NCI-H774 (cell line): ENCODE measurements at places on chromosomes 3 and 15.

GRCh38 chr15:64460724-64461720 is 644 bp downstream of the ZNF609 start:
- DNase-seq: peak; percentile 40

- no peak for DNase-seq
Measured at GRCh38 chr3:19541284-19541683, 392.7 kb downstream of the EFHB start.

GRCh38 chr3:22887664-22888291 is 315.3 kb upstream of the UBE2E2 start:
- DNase-seq: peak; percentile 12

GRCh38 chr15:40340740-40341400 is at the start of gene CCDC9B:
TSS of gene CCDC9B (minus strand) at chr15:40340939. CDS start at chr15:40340819, 120 bp downstream.
- peak; percentile 74 for DNase-seq

DNA sequence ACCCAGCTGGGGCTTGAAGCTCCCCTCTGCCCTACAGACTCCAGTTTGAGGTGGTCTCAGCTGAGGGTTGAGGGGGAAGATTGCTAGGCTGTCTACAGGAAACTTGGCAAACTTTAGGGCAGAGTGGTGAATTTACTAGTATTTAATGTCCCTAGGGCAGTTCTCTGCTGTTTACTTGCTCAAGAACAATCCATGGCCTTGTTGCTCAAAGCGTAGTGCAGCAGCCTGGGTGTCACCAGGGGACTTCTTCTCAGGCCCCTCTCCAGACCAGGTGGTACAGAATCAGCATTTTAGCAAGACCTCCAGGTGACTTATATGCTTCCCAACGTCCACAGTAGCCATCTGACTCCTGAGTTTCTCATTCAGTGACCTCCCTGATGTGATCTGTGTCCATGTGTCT is 188.9 kb downstream of the NR1D2 start:
- no peak for DNase-seq

DNA sequence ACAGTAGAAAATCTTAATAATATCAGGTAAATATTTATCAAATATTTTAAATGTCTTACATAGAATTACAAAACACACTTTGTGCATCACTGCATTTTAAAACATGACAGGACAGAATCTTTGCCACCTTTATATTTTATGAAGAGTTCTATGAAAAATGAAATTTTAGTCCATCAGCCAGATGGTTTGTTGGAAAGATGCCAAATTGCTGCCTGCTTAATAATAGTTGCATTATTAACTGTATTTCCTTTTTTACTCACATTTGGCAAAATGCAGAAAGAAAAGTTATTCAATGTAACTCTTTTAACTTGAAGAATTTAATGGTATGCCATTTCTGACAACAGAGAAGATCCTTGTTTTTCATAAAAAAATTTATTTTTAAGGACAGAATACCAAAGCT is 1271.6 kb downstream of the NSUN3 start:
- no peak for DNase-seq

- no peak for DNase-seq
Measured at GRCh38 chr15:52039925-52040781, 21.1 kb downstream of the MAPK6 start.

DNA sequence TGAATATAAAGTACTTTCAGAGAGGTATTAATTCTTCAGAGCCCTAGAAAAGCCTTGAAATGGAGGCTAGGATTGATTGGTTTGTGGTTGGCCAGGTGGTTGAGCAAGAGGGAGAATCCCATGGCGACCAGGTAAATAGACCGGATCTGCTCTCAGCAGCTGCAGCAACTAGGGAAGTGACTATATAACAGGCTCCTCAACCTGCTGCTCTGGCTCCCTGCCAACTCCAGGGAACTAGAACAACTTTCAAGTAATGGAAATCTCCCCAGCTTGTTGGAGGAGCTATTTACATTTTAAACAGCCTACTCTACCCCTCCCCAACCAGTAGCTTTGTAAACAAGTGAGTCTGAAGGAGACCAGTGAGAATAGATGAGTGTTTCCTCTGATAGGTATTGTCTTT is 121.8 kb upstream of the CADM2 start:
- peak; percentile 71 for DNase-seq

GRCh38 chr15:36156879-36157427 is 422.5 kb upstream of the CDIN1 start:
- no peak for DNase-seq

GRCh38 chr3:3603351-3603750 is 195.9 kb upstream of the LRRN1 start:
- no peak for DNase-seq

- DNase-seq: no peak
Measured at GRCh38 chr3:142218703-142219102, 6.7 kb downstream of the GK5 start.

GRCh38 chr15:34055868-34056595 is 17.0 kb upstream of the AVEN start:
- no peak for DNase-seq

GRCh38 chr3:134474956-134475355 is 10.8 kb downstream of the ANAPC13 start:
- DNase-seq: no peak

GRCh38 chr3:67561667-67562394 is 92.6 kb downstream of the SUCLG2 start:
- DNase-seq: no peak
